ENCODE measurements at places on chromosomes 1 and 21. TPM values are rescaled to one million over a fixed set of nuclear protein-coding genes. Genes with fewer than 3 reads are reported as not detected.

SLAMF9 gene
- total RNA-seq = not detected

AADACL4 gene
- not detected for total RNA-seq

ZNF692 gene
- 27.0 TPM for total RNA-seq

LCA5L gene
- total RNA-seq = not detected

TSSK3 gene
- total RNA-seq = not detected

ZNF695 gene
- total RNA-seq = 8.6 TPM

ADORA1 gene
- total RNA-seq = 24.0 TPM

LCK gene
- total RNA-seq = not detected

THEM5 gene
- total RNA-seq = not detected

PTAFR gene
- 4.7 TPM for total RNA-seq

TEX50 gene
- total RNA-seq = not detected

NMNAT2 gene
- total RNA-seq = 41.5 TPM

PROK1 gene
- total RNA-seq = not detected

MATN1 gene
- total RNA-seq = 0.31 TPM

- DNase-seq = no peak
These were observed 7.1 kb downstream of the FOXO6 start for GRCh38 chr1:41368366-41368765.

DNA sequence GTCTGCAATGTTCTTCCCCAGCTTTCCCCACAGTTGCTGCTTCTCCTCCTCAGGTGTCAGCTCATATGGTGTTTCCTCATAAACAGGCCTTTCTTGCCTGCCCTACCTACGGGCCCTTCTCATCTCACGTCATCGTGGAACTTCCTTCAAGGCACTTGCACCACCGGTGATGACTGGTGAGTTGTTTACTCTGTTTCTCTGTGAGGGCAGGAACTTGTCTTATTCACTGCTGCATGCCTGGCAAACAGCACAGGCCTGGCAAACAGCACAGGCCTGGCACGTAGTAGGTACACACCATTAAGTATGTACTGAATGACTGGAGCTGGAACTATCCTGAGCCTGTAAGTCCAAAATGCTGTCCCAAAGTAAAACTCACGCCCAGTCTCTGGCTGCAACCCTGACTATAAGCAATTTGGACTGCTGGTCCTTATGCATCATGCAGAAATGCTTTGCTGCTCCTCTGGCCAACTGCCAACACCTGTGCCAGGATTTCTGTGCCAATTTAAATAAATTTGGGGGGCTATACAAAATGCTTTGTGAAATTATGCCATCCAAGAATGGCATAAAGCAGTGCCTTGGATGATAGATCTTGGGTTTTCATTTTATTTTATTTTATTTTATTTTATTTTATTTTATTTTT is 25.7 kb downstream of the STK40 start:
- DNase-seq = no peak

DNA sequence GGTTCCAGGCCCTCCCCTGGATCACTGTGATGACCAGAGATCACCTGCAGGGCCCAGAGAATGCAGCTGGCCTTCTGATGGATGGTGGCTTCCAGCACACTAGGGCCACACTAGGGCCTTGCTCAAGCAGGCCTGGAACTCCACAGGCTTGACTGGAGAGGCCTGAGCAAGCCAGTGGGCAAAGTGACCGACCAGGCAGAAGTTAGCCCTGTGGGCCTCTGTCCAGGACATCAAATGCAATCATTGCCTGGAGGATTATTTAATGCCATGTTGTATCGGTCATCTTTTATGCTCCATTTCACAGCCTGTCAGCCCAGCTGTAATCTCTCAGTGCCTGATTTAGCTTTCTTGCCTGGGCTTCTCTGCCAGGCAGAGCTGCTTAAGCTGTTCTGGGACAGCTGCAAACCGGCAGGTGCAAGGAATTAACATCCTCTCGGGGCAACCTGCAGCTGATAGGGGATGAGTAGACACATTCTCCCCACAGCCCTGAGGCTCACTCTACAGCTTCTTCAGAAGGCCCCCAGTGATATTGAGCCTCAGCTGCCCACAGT is 17.7 kb downstream of the NENF start:
- peak; percentile 48 for DNase-seq

GRCh38 chr1:117537291-117537920 is 68.4 kb upstream of the TENT5C start:
- no peak for DNase-seq

- no peak for DNase-seq
These were observed 6.0 kb upstream of the VASH2 start for GRCh38 chr1:212944229-212944901.

DNA sequence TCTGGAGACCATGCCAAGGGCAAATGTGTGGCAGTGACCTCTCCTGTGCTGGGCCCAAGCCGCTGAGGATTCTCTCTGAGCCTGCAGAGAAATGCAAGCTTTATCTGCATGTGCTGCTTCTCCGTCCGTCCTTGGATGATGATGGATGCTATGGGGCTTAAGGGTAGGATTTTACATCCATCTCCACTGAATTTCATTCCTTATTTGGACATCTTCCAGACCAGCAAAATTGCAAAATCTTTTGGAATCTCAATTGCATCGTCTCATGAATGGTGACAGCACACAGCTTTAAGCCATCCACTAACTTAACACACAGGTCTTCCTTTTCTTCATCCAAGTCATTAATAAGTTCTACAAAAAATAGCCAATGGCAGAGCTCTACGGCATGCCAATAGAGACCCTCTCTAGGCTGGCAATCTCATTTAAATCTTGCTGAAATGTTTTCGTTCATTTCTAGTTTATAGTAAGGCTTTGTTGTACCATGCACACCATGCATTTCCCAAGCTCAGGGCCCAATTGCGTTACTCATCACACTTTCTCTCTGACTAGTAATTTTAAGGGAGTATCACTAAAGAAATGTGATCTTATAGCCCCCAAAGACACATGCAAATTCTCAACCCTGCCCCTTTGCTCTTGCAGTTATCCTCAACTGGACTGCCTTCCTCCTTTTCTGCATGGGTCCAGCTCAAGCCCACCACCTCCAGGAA is 11.1 kb downstream of the BATF3 start:
- no peak for DNase-seq

- no peak for DNase-seq
These were observed 31.4 kb downstream of the CNN3 start for GRCh38 chr1:94895518-94895917.

DNA sequence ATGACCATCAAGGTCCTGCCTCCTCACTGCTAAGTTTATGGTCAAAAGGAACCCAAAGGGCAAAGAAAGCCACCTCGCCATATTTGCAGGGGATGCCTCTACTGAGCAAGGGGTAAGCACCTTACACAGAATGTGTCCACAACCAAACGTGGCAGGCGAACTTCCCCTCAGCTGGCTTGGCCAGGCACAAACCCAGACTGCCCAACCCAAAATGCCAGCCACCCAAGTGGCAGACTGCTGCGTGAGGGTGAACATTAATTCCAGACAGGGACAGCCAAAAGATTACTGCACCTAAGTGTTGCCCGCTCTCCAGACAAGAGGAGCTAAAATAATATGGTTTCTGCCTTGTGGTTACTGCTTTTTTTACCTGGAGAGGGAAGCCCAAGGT is 16.0 kb downstream of the ZNF697 start:
- DNase-seq = no peak

DNA sequence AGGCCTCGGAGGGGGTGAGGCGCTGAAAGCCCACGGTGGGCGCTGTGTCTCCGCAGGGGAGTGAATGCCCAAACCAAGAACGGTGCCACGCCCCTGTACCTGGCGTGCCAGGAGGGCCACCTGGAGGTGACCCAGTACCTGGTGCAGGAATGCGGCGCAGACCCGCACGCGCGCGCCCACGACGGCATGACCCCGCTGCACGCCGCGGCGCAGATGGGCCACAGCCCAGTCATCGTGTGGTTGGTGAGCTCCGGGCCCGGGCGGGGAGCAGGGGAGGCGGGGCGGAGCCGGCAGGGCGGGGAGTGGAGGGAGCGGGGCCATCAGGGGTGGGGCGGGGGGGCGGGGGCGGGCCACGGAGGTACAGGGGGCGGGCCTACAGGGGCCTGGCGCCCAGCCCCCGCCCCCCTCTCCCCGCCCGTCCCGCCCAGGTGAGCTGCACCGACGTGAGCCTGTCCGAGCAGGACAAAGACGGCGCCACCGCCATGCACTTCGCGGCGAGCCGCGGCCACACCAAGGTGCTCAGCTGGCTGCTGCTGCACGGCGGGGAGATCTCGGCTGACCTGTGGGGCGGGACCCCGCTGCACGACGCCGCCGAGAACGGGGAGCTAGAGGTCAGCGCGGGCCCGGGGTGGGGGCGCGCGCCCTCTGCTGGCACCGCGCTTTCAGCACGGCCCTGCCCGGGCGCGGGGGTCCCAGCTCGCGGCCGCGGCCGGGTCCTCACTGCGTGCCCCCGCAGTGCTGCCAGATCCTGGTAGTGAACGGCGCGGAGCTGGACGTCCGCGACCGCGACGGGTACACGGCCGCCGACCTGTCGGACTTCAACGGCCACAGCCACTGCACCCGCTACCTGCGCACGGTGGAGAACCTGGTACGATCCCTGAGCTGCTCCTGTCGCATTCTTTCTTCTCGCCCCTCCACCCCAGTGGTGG is 15.9 kb downstream of the ESPN start:
- no peak for DNase-seq

- DNase-seq = no peak
These were observed 13.2 kb downstream of the PSMD4 start for GRCh38 chr1:151267760-151268159.

- DNase-seq = no peak
These were observed 11.0 kb upstream of the CDK18 start for GRCh38 chr1:205493241-205494085.

DNA sequence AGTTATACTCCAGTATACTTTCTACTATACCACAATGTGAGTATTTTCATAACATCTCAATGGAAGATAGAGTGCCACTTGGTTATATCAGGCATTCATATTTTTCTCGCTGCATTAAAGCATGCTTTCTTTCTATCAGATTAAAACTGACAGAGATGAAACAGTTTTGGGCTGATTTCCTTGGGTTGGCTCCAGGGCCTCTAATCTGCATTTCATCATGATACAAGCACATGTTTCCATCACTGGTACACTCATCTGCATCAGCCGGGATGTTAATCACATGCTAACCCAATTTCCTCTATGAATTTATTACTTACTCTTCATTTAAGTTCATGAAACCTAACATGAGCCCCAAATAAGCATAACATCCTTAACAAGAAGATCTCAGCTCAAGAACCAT is 289.0 kb upstream of the DAB1 start:
- DNase-seq = no peak

DNA sequence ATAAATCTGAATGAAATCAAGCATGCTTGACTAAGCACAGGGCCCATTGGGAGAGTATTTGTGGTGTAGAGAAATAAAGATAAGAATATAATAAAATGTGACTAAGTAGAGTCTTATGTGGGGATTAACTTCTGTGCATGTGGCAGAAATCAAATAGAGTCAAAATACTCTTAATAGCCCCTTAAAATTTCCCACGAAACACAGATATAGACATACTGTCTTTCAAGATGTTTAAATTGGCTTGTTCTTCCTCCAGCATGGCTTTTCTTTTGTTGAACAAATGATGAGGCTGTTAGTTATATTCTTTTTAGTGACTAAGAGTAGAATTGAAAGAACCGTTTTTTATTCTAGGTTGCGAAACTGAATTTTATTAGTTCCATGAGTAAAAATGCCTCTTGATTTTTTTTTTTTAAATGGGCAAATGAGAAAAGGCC is 112.3 kb downstream of the RPS6KC1 start:
- DNase-seq = no peak

DNA sequence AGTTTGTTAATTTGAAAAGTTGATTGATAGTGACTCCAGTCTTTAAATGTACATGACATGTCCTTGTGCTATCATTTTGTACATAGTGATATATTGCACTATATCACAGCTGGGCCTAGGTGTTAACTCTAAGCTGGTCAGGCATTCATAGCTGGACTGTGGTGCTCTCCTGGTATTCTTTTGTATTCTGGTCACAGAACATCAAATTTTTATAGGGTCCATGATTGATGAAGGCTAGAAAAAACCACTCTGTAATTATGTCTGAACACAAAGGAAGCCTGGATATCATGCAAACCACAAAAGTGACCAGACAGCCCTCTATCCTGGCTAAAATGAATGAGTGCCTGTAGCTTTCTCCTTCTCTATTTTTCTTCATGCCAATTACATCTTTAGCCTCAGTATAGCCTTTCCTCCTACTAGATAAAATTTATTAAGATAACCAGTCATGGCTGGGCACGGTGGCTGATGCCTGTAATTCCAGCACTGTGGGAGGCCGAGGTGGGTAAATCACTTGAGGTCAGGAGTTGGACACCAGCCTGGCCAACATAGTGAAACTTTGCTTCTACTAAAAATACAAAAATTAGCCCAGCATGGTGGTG is 134.9 kb upstream of the B3GALT2 start:
- no peak for DNase-seq

GRCh38 chr1:54967372-54967771 is 13.1 kb upstream of the TMEM61 start:
- DNase-seq = no peak

GRCh38 chr21:38468989-38469388 is 29.3 kb downstream of the ERG start:
- no peak for DNase-seq

DNA sequence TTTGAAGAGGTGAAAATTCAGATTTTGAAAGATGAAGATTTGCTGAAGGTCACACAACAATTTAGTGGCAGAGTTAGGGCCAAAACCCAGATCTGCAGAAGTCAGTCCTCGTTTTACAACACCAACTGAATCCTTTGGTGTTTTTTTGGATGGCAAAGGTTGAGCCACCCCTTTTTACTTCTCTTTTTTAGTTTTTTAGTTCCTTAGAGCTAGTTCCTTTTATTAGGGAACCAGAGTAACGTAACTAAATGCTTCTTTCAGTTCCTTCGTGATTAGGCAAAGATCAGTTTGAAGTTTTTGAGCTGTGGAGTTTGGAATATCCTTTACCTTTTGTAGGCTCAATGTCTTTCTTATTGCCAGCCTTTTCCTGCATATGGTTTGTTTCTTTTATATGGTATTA is 67.9 kb upstream of the ARID1A start:
- DNase-seq = no peak

DNA sequence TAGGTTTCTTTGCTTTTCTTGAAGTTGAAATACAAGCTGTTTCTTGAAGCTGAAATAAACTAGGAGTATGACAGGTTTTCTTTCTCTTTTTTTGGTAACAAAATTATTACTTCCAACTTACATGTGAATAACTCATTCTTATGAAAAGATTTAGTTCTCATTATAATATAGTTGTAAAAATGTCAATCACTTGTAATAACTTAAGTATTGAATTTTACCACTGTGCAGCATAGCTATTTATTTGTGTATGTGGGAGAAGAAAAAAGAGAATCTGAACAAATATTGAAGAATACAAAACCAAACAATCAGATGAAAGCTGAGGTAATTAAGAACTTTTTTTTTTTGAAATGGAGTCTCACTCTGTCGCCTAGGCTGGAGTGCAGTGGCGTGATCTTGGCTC is 11.1 kb downstream of the CLIC4 start:
- DNase-seq = no peak

GRCh38 chr1:170273291-170274130 is 127.8 kb downstream of the NTMT2 start:
- DNase-seq = no peak

- no peak for DNase-seq
These were observed 4.6 kb downstream of the COL9A2 start for GRCh38 chr1:40312238-40313205.

- DNase-seq = no peak
These were observed 132.9 kb downstream of the SYF2 start for GRCh38 chr1:25099343-25099951.

Data from occipital lobe (tissue), 3 donors.